Stimulated activated CD4-positive, alpha-beta T cell treated with anti-CD3 and anti-CD28 coated beads, Interleukin-2, amount 100 ng/mL, for 4 hours (primary cell): ENCODE measurements at places on chromosomes 5 and 9.

DNA sequence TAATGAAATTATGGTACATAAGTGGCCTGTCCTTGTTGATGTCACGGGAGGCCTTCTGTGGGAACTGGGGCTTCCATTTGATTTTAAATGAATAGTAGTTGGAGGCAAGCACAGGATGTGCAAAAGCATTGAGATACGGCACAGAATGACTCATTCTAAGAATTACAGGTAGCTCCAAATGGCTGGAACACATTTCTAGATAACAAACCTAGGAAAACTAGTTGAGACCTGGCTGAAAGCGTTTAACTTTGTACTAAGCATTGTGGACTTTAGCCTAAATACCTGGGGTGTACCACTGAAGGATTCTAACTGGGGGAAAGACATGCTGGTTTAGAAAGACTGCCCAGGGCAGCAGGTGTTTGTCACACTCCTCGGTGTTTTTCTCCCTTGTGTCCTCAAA, 9.4 kb downstream of the SKP2 start:
- no peak for DNase-seq

DNA sequence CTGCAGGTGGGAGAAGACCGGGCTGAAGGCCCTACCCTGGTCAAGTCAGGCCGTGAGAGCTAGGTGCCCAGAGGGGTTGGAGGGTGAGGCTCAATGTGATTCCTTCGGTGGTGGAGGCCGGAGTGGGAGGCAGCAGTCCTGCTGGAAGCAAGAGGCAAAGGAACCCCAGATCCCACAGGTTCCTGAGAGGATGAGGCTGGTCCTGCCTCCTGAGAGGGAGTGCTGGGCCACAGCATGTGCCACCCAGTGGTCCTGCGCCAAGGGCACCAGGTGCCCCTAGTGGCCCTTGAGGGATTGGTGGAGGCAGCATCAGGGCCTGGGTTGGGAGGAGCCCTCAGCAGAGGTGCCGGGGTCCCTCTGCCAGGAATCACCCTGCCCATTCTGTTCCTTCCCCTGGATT, 59.1 kb downstream of the BARX1 start:
- DNase-seq = no peak

DNA sequence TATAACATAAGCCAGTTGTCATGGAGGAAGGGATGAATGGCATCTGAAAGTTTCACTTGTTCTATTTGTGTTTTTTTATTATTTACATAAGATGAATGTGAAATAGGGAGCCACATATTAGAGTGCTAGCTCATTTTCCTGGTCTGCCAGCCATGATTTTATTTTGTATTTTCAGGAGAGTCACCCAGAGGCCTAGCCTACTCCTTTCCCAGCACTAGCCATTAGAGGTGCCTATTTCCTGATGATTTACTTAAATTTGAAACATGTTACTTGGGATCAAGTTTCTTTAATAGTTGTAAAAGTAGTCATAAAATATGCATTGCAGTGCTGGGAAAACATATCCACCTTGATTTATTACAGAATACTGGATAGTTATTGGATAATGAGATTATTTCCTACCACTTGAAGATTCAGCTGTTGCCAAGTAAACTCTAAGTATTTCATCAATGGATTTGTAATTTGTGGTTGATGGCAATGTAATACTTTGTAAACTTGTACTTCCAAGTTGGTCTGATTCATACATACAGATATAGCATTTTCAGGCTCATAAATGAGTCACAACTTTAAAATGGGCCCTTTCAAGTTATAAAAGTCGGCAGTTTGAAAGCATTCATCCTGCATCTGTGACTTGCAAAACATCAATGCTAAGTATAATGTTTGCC, 50.8 kb downstream of the KCNN2 start:
- no peak for DNase-seq

DNA sequence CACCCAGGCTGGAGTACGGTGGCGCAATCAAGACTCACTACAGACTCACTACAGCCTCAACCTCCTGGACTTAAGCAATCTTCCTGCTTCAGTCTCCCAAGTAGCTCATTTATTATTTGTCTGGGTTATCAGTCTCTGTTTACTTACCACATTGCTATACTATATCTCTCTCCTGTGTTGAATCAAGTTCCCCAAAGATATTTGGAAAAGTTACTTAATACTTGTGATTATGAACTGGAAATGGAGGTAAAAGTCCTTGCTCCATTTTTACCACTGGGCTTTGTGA, 55.6 kb downstream of the ANGPTL2 start:
- DNase-seq = no peak

GRCh38 chr5:5364932-5365331, 57.5 kb upstream of the ICE1 start:
- DNase-seq = no peak

GRCh38 chr5:179367491-179367890, 22.2 kb upstream of the ADAMTS2 start:
- DNase-seq = no peak

GRCh38 chr5:107099506-107099905, 571.2 kb downstream of the EFNA5 start:
- no peak for DNase-seq

- no peak for DNase-seq
Measured at GRCh38 chr9:127835991-127836516, 18.4 kb downstream of the ENG start.

DNA sequence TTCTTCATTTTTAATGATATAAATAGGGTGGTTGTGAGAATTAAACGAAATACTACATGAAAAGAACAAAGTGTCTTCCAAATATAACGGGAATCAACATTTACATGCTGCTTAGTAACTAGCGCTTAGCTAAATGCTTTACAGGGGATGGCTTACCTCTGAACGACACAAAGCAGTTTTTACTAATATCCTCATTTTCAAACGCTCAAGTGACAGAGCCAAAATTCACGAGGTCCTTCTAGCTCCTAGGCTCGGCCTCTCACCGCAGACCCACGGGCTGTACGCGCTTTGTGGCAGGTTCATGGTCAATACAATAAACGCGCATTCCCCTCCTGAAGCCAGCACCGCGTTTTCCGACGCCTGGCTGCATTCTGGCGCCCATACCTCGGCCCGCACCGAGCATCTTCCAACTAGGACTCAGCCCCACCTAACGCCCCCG, 442 bp downstream of the ZNF510 start:
- no peak for DNase-seq

GRCh38 chr9:37974506-37975173, 70.7 kb upstream of the SLC25A51 start:
- no peak for DNase-seq

DNA sequence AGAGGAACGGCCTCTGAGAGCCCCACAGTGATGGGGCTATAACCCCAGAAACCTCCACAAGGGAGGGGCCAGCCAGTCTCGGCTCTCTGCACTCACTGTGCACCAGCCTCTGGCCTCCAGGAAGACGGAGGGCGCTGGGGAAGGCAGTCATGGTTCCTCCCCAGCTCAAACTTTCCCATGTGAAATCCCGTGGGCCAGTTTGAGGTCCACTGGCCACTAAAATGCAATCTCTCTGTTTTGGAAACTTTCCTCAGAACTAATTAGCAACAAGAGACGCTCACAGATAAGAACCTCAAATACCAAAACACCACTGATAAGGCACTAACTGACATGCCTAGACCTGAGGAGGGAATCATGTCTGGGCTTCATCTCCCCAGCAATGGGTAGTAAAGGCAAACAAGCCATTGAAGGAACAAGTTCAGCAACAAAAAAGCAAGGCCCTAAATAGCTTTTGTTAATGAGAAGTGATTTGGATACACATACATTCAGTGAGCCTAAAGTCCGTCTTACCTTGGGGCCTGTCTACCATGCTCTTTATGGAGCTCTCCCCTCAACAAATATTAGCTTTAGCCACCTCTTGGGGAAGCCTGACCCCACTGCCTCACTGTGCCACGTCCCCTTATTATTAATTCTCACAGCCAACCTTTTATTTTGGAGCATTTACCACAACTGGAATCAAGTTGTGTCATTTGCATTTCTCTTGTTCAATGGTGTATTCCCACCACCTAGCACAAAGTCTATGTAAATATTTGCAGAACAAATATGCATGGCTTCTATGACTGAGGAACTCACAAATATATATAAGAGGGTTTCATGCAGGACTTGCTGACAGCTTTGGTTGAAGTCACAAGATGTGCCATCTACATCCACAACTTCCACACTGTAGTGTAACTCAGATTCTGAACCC, 56.1 kb upstream of the GLRX start:
- DNase-seq = no peak

DNA sequence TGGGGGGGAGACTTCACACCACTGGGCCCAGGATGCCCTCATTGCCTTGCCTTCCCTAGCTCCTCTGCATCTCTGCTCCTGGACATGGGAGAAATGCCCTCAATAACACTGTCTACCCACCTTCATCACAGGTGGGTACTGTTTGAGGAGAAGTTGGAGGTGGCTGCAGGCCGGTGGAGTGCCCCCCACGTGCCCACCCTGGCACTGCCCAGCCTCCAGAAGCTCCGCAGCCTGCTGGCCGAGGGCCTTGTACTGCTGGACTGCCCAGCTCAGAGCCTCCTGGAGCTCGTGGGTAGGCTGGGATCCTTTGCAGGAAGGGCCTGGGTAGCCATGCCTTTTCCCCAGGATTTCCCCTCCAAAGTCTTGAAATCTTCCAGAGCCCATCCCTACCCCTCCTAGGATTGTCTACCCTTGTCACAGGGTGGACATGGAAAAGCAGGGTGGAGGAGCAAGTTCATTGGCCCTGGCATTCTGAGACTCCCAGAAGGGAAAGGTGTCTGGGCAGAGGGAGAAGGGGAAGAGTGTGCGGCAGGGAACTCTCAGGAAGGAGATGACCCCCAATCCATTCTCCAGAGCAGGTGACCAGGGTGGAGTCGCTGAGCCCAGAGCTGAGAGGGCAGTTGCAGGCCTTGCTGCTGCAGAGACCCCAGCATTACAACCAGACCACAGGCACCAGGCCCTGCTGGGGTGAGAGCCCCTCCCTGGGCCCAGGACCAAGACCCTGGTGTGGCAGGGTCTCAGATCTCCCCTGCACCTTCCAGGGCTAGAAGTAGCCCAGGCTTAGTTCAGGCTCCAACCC, 886 bp downstream of the SLC4A9 start:
- no peak for DNase-seq

DNA sequence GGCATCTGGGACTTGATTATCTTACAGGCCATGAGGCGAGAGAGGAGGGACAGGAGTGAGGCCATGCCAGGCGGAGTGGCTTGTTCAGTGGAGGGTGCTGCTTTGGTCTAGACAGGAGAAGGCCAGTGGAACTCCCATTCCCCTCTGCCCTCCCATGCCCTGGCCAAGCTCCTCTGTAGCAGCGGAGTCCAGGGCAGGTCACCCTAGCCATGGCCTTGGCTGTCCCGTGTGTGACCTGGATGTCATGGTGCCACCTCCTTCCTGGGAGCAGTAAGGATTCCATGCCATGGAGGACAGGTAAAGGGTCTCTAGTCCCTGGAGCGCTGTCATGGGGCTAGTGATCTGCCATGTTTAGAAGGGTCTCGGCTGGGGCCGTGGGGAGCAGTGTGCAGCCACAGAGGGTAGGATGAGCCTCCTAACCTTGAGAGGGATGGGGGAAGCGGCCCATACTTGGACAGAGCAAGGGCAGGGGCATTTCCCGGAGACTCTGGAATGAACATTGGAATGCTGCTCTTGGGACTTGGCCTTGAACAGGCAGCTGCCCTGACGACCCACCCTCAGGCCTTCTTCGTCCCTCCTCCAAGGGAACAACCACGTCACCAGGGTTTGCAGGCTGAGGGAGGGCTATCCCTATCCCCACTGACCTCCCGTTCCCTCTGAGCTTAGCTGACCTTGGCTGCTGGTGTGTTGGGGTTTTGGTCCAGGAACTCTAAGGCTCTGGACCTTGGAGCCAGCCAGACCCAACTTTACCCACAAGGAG, 100.4 kb downstream of the DAB2IP start:
- no peak for DNase-seq

- no peak for DNase-seq
Measured at GRCh38 chr9:68708513-68708912, 3.5 kb downstream of the PIP5K1B start.

GRCh38 chr5:16579142-16579847, 37.5 kb downstream of the RETREG1 start:
- no peak for DNase-seq

- DNase-seq = no peak
Measured at GRCh38 chr5:126369083-126369482, 54.1 kb upstream of the GRAMD2B start.

DNA sequence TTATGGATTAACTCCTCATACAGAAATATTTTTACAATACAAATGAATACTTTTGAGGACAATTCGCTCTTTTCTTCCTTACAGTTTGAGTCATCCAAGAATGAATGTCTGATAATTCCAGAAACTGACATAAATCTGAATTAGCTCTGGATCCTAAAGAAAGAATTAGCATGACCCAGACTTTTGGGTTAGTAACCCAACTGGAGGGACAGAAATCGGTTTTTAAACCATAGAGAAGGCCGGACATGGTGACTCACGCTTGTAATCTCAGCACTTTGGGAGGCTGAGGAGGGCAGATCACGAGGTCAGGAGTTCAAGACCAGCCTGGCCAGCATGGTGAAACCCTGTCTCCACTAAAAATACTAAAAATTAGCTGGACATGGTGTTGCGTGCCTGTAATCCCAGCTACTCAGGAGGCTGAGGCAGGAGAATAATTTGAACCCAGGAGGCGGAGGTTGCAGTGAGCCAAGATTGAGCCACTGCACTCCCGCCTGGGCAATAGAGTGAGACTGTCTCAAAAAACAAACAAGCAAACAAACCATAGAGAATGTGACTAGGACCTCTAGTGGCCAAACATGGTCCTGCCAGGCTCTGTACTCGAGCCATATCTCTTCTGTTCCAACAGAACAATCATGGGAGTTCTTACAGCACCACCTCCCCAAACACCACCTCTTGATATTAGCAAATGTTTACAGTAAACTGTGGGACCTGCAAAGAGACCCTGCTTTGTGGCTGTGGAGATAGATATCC, 44.8 kb downstream of the LURAP1L start:
- DNase-seq = no peak

DNA sequence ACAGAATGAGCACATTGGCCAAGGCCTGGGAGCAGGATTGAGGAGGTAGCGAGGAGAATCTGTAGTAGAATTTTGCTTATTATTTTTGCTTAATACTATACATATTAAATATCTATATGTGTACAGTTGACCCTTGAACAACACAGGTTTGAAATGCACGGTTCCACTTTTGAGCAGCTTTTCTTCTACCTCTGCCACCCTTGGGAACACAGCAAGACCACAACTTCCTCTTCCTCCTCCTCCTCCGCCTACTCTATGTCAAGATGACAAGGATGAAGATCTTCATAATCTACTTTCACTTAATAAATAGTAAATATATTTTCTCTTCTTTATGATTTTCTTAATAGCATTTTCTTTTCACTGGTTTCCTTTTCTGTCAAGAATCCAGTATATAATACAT, 541.4 kb downstream of the KCTD16 start:
- no peak for DNase-seq

GRCh38 chr9:5382479-5382878, 42.8 kb upstream of the RLN1 start:
- DNase-seq = no peak

- peak; percentile 36 for DNase-seq
Measured at GRCh38 chr9:97954550-97954989, 16.6 kb upstream of the HEMGN start.

- no peak for DNase-seq
Measured at GRCh38 chr9:87337335-87338087, 160.2 kb upstream of the DAPK1 start.
